Thymus (tissue), 14 donors: ENCODE measurements at places on chromosomes 6 and 20. TPM values are rescaled to one million over a fixed set of nuclear protein-coding genes. Genes with fewer than 3 reads are reported as not detected.

ELOVL2 gene
- total RNA-seq, result 0.76 TPM

SLC17A1 gene
- total RNA-seq, result not detected

SLC12A5 gene
- total RNA-seq, result 0.90 TPM

ANKRD66 gene
- total RNA-seq, result 0.05 TPM

TRIM40 gene
- total RNA-seq, result 0.09 TPM

SLC25A27 gene
- 1.8 TPM for total RNA-seq

HLA-DOB gene
- 18.8 TPM for total RNA-seq

PTK7 gene
- total RNA-seq, result 48.1 TPM

OR2J3 gene
- total RNA-seq, result not detected

TCP11 gene
- 0.33 TPM for total RNA-seq

TSBP1 gene
- total RNA-seq, result not detected

SLC13A3 gene
- total RNA-seq, result 1.4 TPM

CCN5 gene
- 0.05 TPM for total RNA-seq

SOX4 gene
- 58.0 TPM for total RNA-seq

SCGN gene
- total RNA-seq, result 0.90 TPM

TP53TG5 gene
- total RNA-seq, result 0.24 TPM

ZNF318 gene
- total RNA-seq, result 8.0 TPM

OPN5 gene
- total RNA-seq, result not detected

GTSF1L gene
- total RNA-seq, result 0.14 TPM

MYH7B gene
- total RNA-seq, result 0.09 TPM

MLN gene
- total RNA-seq, result 0.61 TPM

TBC1D32 gene
- 10.3 TPM for total RNA-seq

OR2H2 gene
- total RNA-seq, result not detected

TRAPPC3L gene
- 0.14 TPM for total RNA-seq

PHIP gene
- total RNA-seq, result 25.5 TPM

RCAN2 gene
- total RNA-seq, result 2.0 TPM

NKX2-4 gene
- total RNA-seq, result not detected

MUC22 gene
- total RNA-seq, result 0.05 TPM

NPEPL1 gene
- 7.4 TPM for total RNA-seq
